Stimulated activated CD4-positive, alpha-beta T cell treated with anti-CD3 and anti-CD28 coated beads, Interleukin-12 subunit alpha, Interleukin-12 subunit beta, amount 100 ng/mL, for 4 hours (primary cell): ENCODE measurements at places on chromosomes 5 and 9.

DNA sequence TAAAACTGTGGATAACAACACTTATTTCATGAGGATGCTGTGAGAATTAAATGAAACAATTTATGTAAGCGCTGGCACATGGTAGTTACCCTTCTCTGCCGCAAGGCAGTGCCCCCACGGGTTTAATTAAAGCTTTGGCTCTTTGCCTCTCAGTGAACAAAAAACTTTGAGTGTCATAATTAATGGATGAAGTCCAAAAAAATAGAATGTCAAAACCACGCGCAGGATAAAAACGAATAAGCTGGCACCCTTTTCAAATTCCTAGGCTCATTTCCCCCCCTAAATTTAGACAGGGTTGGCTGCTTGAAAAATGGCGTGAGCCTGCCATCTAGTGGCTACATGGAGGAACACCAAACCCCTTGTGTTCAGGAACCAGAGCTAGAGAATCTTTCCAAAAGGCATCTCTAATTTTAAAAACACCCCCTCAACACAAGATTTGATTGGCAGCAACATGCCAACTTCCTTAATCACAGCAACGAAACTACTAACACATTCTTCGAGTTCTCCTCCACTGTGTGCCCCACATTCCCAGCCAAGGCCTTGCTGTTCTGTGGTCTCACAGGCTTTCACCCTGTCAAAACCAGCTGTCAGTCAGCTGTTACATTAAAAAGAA lies 29.0 kb upstream of the CCNG1 start:
- peak; percentile 44 for DNase-seq

- DNase-seq = no peak
Measured at GRCh38 chr5:138179277-138179857, 455 bp downstream of the KIF20A start.

DNA sequence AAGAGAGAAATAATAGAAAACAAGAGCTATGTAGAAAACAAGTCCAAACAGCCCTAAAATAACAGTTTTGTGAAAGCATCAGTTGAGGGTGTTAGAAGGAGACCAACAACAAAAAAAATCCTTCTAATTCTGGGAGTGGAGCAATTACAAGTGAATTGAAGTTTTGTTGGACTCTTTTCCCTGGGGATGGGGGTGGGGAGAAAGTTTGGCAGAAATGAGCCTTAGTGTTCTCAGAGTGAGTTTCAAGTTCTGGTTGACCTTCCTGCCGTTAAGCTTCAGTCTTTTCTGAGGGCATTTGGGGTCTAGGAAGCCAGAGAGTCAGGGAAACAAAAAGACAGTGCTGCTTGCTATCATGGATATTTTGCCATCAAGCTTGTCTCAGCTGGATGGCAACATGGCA lies 106.3 kb upstream of the TRIM32 start:
- no peak for DNase-seq

- no peak for DNase-seq
Measured at GRCh38 chr5:128263357-128263756, 179.8 kb downstream of the SLC12A2 start.

DNA sequence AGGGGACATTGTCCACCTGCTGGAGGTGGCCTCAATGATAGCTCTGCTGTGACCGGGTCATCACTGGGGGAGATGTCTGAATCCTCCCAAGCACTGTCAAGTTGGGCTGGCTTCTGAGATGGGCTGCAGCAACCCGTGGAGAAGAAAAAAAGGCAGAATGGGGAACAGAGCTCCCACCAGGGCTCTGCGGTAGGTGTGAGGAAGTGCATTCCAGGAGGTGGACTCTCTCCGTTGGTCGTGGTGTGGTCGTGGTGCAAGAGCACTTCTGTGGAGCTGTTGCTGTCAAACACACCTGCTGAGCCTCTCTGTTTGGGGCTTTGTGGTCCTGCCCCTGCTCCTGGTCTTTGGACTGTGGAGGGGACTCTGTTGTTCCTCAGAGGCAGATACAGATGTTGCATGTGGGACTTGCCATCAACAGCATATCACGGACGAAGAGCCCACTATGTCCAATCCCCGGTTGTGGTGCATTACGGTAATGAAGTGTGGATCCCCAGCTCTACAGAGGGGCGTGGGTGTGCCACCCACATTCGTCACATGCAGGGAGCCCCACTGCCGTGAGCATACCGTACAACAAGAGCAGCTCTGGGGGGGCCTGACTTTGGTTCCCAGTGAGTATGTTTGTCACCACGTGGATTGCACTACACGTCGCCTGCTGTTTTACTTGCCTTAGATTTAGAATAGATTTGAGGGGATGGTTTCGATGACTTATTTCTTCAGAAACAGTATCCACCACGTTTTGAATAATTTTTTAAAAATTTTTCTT lies 36.0 kb upstream of the PITX1 start:
- DNase-seq = no peak

- no peak for DNase-seq
Measured at GRCh38 chr5:1235379-1235778, 10.2 kb downstream of the SLC6A18 start.

- DNase-seq = no peak
Measured at GRCh38 chr5:91106842-91107511, 276.1 kb downstream of the ARRDC3 start.

- no peak for DNase-seq
Measured at GRCh38 chr5:21919414-21920022, 933.6 kb downstream of the CDH12 start.

DNA sequence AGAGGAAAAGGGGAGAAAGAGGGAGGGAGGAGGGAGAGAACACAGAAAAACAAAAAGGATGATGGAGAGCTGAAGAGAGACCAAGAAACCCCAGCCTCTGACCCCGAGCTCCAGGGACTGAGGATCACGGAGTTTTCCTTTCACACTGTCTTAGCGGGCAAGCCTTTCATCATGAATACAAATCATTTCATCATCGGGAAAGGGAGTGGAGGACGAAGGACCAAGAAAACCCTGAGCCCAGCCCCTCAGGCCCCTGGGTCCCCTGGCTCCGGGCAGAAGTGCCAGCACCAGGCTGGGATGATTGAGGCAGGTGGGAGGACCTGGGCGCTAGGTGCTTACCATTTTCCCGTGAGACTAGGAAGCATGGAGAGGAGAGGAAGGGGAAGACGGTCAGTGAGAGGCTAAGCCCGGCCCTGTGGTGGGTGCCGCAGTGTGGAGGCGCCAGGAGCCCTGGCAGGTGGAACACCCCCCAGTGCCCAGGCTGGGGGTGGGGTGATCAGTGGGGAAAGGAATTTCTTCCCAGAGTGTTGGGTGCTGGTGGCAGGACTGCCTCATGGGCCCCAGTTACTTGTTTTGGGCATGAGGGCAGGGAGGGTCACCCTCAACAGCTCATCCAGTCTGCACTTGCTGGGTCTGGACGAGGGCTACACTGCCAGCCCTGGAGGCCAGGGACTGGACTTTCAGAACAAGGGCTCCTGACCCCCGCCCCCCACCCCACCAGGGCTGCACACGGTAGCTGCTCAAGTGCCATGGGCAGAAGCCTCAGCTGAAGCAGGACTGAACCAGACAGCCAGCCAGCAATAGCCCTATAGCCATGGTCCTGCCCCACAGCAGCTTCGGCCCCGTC lies 49.0 kb upstream of the SARDH start:
- DNase-seq = no peak

DNA sequence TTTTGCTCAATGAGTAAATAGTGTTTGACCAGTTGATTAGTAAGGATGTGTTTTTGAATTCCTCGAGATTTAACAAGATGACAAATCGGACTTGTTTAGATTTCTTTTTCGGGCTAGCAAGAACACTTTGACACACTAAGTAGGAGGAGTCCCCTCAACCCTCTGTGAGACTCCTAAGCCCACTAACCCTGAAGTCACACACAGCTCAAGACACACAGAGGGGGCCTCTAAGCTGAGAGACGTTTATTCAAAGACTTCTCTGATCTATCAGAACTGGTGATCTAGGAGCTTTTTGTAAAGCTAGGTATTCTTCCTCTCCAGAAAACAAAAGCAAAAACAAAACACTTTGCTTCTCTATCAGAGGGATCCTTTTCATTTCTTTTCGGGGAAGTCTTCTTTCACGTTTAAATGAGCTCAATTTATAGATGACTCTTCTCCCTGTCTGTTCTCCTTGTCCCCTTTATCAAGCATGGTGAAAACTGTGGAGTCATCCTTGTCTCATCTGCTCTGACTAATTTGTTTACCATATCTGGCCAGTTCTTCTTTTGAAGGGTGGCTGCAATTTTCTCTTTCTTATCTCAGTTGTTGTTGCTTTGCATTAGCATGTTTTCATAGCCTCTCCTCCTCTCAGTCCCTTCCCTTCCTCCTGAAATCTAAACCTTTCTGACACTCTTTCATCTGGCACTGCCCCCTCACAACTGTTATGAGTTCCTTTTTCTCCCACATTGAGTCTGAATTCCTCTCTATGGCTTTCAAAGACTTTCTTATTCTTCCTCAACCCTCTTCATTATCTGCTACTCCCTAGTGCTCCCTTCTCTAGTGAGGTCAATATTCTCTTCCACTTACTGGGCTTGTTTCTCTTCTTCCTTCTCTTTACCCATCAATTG lies 68.5 kb upstream of the RAI14 start:
- no peak for DNase-seq

DNA sequence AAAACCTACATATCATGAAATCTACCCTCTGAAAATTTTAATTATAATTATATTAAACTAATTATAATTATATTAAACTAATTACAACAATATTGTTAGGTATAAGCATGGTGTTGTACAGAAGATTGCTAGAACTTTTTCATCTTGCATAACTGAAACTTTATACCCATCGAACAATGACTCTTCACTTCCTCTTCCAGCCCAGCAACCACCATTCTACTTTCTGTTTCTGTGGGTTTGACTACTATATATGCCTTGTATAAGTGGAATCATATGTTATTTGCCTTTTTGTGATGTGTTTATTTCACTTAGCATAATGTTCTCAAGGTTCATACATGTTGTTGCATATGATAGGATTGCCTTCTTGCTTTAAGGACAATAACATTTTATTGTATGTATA lies 274.2 kb upstream of the CCNH start:
- DNase-seq = no peak

DNA sequence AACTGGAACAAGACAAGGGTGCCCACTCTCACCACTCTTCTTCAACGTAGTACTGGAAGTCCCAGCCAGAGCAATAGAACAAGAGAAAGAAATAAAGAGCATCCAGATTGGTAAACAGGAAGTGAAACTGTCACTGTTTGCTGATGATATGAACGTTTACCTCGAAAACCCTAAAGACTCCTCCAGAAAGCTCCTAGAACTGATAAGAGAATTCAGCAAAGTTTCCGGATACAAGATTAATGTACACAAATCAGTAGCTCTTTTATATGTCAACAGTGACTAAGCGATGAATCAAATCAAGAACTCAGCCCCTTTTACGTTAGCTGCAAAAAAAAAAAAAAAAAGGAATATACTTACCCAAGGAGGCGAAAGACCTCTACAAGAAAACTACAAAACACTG lies 306.6 kb downstream of the PLK2 start:
- DNase-seq = no peak

DNA sequence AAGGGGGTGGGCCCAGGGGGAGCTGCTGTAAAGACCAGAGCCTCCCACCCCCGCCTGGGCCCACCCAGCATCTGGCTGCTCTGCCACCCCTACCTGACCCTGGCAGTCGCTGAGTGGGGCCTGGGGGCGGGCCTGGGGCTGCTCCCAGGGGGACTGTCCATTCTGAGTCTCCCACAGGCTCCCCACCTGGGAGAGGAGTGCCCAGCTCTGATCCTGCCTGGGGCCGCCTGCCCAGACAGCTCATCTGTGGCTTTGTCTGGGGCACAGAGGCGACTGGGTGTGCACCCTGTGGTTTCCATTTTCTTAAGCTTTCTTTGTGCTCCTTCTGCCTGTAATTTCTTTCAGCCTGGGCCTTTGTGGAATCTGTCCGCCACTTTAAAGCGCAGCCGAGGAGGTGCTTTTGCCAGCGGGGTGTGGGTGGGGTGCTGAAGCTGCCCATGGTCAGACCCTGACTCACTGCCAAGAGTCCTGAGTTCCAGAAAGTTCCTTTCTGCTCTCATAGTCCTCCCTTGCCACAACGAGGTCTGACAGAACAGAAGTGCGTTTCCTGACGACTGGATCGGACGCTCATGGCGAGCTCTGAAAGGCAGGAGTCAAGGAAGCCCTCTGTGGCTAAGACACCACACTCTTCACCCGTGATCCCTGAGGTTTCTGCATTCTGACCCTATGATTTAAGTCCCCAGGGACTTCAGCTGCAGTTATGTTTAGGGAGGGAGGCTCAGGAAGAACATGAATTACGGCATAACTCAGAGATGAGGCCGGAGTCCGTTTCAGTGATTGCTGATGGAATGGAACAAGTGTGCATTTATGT lies 225.0 kb downstream of the FANCC start:
- DNase-seq = no peak

GRCh38 chr5:115543365-115544042 lies 1.1 kb downstream of the FEM1C start:
- DNase-seq = peak; percentile 28

DNA sequence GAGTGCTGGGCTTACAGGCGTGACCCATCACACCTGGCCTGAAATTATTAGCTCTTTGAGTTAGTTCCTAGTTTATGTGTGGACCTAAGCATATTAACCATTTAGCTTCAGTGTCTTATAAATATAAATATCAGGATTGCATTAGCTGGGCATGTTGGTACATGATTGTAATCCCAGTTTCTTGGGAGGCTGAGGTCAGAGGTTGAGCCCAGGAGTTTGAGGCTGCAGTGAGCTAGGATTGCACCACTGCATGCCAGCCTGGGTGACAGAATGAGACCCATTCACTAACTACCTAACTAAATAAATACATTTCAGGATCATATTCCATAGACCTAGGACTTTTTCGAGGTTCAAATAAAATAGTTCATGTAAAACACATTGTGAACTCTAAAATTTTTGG lies 129.8 kb downstream of the VPS13A start:
- DNase-seq = no peak

DNA sequence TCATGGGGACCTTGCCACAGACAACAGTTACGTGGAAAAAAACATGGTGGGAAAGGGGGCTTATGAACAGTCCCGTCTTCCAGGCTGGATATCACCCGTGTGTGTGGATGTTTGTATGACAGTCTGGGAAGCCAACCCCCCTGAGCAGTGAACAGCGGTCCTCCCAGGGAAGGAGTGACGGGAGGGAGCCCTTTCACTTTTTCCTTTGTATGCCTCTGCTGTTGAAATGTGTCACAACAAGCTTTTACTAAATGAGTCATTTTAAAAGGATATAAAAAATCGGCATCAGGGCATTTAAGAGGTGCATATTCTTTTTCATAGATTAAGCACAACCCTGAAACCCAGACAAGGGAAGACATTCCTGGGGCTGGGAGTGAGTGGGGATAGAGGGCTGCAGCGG lies 5.1 kb downstream of the MYMK start:
- no peak for DNase-seq

DNA sequence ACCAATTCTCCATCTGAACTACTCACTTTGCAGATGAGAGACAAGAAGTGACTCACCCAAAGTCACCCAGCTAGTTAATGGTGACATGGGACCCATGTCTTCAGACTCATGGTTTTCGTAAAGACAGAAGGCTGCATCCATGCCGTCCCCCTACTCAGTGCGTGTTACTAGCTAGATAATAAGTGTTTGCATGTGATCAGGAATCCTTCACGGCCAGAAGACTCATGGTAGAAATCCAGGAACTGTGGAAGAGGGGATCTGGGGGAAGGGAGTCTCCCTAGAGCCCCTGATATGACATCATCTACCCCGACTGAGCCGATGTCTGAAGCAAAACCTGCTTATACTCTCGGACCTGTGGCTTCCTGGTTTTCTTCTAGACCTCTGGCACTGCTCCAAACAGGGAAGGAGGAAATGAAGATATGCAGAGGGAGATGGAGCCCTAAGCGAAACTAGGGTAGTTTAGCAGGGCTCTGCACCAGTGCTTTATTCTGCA lies 3.3 kb downstream of the RNF183 start:
- no peak for DNase-seq
